ENCODE measurements at places on chromosomes 12 and 14.
A peak's percentile ranks its signal among the peaks of the same experiment; 100 is the strongest.

GRCh38 chr12:95815632-95816212, 25.2 kb upstream of the NTN4 start:
- DNase-seq: peak; percentile 70

- no peak for DNase-seq
Observed at GRCh38 chr12:109258607-109259544, 50.2 kb downstream of the FOXN4 start.

- peak; percentile 50 for DNase-seq
Observed at GRCh38 chr14:30252783-30253674, 305.9 kb upstream of the G2E3 start.

DNA sequence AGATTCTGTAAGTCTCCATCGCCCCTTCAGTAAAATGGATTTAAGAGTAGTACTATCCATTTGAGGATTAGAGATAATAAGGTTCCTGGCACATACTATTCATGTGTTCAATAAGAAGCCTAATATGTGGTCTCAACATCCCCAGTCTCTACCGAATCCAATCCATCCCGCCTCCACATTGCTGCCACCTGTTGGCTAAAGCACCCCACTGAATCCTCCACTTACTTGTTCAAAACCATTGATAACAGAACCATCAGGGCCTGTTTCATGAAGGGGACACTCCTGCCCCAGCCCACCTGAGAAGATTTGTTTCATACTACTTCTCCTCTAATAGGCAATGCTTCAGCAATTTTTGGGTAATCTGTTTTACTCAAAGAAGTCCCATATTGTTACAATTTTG, 147.5 kb downstream of the SLC2A13 start:
- DNase-seq: no peak

- DNase-seq: peak; percentile 80
Observed at GRCh38 chr14:81447021-81447764, 47.1 kb upstream of the STON2 start.

- DNase-seq: no peak
Observed at GRCh38 chr14:24253936-24254335, 9.0 kb downstream of the TGM1 start.

GRCh38 chr14:103204852-103205540, 81.7 kb downstream of the TNFAIP2 start:
- peak; percentile 65 for DNase-seq

DNA sequence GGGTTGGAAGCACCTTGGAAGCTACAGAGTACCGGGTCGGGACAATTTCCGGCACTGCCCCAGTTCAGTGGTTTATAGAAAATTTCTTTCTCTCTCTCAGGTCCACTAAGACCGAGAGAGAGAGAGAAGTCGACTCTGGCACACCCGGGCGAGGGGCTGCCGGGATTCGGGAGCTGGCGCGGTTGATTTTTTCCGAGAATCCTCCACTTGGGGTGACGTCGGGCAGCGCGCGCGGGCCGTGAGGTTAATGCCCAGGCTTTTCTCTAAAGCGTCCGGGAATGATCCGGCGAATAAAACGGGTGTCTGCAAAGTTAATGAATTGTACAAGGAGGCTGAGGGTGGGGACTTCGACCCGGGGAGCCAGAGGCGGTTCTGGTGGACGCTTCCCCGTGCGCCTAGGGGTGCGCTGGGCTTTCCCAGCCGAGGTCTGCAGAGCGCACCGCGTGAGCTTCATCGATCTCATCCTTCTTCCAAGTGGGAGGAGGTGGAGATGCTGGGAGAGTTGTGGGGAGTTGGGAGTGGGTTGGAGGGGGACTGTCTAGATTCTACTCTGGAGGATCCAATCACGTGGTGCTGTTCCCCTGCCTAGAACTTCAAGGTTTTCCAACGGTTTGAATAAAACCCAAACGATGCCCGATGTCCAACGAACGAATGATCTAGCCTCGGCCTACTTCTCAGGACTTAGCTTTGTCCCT, 51.9 kb upstream of the TBX3 start:
- DNase-seq: no peak

DNA sequence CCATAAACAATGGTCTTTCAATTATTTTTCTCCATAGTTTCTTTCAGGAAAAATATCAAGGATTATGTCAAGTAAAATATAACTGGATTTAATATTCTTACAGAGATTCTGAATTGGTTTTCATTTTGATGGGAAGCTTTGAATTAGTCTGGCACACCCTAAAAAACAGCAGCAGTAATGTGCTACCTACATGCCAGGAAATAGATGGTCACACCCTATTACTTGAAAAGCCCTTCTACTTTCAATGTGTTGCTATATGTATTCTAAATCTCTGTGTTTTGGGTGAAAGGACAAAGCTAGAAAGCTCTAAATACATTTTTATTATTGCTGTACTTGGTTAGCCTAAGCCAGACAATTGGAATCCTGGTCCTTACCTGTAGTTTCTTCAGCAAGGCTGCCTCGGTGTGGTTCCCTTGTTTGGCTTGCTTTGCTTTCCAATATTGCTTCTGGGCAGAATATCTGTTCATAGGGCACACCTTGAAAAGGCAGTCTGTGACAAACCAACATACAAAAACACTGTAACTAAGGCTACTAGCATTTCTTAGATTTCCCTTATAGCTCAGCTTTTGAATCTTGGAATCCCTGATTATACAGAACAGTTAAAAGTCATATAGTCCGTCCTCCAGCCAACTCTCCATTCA, 107.6 kb downstream of the ITPR2 start:
- no peak for DNase-seq

DNA sequence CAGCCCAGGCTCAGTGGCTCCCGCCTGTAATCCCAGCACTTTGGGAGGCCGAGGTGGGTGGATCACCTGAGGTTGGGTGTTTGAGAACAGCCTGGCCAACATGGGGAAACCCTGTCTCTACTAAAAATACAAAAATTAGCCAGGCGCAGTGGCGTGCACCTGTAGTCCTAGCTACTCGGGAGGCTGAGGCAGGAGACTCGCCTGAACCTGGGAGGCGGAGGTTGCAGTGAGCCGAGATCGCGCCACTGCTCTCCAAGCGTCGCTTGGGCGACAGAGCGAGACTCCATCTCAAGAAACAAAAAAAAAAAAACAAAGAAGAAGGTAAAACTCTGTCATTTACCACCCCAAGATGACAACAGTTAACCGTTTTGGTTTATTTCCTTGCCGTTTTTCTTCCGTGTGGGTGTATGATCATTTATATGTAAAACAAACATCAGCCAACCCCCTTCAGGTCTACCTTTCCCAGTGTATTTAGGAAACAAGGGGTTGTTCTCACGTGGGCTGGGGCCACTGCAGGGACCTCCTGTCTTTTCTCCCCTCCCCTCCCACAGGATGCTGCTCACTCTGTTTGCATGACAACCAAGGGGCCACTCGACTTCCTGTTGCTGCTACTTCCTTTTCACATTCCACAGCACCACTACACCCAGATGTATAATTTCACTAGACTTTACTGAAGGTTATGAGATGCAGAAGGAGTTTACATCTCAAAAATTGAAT, 13.6 kb downstream of the TTC9 start:
- DNase-seq: no peak

DNA sequence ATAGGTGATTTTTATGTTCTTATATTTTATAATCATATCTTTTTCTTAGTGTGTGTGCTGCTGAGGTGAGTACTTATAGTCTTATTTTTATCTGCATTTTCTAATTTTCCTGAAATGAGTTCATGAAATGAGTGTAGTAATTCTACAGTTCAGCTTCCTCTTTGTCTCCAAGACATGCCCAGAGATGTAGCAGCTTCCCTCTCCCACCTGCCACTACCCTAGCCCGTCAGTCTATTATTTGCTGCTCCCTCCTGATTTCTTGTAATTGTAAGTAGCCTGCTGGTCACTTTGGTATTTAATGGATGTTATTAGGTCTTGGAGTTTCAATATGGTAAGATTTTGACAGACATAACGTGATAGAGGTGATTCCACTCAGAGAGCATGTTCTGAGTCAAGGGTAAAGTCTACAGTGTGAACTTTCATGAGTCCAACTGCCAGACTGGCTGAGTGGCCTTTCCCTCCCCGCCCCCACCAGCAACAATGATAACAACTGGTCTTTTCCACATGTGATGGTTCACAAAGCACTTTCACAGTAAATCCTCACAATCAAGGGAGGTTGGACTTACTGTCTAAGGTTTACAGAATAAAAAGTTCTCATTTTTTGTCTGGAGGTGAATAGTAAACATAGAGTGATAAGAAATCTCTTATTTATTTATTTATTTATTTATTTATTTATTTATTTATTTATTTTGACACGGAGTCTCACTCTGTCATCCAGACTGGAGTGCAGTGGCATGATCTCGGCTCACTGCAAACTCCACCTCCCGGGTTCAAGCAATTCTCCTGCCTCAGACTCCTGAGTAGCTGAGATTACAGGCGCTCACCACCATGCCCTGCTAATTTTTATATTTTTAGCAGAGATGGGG, 4.2 kb upstream of the RIPK3 start:
- DNase-seq: no peak

GRCh38 chr12:109549613-109550270, 23.6 kb downstream of the MMAB start:
- DNase-seq: no peak

DNA sequence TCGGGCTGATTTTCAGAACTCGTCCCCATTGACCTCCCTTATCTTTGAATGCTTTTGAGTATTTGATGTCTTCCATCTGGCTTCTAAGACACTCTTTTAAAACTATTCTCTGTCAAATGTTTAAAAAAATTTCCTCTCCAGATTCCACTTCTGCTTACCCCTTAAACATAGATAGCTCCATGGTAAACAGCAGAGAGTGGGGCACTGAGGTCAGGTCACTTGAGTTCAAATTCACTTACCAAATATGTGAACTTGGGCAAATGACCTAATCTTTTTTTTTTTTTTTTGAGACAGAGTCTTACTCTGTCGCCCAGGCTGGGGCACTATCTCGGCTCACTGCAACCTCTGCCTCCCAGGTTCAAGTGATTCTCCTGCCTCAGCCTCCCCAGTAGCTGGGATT, 126.8 kb upstream of the CPSF6 start:
- DNase-seq: no peak

DNA sequence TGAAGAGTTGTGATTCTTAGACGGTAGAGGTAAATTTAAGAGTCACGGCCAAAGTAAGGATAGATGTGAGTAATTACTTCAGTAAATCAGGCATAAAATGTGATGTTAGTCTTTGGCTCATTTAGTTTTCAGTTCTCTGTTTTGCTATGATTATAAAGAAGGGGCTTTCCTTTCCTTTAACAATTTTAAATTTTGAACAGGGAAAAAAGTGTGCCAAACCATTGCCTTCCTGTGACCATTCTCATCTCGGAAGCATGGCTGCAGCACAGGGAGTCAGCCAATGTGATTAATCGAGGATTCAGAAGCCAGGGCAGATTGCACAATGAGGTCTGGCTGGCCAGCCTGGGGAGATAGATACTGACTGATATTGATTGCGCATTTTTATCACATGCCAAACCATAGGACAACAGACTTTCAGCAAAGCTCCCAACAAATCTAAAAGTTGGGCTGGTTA, 480.2 kb upstream of the PRICKLE1 start:
- DNase-seq: peak; percentile 88

DNA sequence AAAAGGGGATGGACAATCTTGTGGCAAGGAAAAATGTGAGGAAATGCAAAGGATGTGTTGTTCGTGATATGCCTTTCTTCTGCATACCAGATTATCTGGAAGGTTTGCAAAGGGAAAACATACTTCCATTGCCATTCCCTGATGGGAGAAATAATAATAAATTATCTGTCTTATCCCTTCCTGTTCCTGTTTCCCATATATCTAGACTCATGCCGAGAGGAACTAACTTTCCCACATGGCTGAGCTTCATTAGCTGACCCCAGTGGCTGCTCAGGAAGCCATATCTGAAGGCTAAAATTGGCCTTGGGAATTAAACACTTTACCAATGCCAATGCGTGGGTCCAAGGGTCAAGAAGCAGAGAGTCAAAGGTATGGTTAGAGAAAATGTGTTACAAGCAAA, 439.8 kb downstream of the MDGA2 start:
- DNase-seq: no peak

DNA sequence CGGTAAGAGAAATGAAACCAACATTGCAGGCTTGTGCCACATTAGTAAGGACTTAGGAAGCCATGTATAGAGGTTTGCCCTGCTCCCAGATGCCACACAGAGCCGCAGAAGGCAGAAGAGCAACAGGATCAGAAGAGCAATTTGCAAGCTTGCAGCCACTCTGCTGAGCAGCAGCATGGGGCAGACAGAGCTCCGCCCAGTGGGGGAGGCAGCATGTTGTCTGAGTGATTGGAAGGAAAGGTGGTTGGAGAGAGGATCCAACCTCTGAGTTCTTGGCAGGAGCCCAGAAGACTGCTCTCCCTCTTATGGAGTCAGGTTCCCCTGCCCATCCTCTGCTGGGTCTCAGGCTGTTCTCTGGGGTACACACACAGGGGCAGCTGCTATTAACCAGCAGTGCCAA, 2.3 kb upstream of the KRT6A start:
- peak; percentile 2 for DNase-seq

DNA sequence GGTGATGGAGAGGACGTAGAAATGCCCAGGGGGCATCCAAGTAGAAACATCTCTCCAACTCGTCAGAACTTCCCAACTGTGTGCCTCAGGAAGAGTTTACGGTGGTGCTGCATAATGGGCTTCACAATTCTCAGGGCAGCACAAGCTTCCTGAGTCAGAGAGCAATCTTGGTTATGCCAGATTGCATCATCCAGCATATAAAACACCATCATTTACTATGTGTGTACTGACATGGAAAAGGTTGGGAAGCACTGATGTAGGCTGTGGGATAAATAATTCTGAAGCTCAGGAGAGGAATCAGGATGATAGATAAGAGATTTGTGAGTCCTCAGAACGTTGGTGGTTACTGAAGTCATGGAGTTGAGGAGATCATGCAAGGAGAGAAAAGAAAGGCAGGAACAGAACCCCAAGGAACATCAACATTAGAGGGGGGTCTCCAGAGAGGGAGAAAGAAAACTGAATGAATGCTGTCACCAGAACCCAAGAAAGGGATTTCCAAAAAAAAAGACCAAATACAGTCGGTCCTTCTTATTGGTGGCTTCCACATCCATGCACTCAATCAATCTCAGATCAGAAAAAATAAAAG, 4.7 kb upstream of the NCKAP5L start:
- peak; percentile 90 for DNase-seq

GRCh38 chr14:54189333-54189732, 207.5 kb upstream of the CDKN3 start:
- DNase-seq: no peak
